ENCODE measurements at places on chromosomes 3 and 15.

GRCh38 chr15:28096411-28096669 is 2.8 kb downstream of the OCA2 start:
- DNase-seq: no peak

DNA sequence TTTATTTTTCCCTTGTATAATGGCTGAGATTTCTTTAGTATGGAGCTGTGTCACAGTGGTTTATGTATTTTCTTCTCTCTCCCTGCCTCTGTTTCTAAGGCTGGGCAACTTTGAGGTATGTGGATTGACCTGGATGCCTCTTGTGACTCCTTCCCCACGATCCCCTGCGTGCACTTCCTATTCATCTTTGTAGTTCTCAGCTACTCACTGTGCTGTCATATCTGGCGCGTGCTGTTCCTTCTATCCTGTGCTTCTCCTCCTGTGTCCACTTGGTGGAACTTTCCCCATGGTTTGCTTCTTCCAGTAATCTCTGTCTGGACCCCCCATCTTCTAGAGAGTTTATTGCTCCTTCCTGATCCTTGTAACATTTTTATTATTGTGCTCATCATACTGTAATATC is 97.3 kb downstream of the AKAP13 start:
- DNase-seq: no peak

DNA sequence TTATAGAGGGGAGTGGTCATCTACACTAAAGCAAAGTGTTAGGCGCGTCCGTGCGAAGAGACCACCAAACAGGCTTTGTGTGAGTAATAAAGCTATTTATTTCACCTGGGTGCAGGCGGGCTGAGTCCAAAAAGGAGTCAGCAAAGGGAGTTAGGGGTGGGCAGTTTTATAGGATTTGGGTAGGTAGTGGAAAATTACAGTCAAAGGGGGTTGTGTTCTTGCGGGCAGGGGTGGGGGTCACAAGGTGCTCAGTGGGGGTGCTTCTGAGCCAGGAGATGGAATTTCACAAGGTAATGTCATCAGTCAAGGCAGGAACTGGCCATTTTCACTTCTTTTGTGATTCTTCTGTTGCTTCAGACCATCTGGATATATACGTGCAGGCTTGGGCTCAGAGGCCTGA is 47.1 kb downstream of the OIP5 start:
- no peak for DNase-seq

- no peak for DNase-seq
Observed at GRCh38 chr3:95719481-95719880, 1094.9 kb upstream of the EPHA6 start.

- no peak for DNase-seq
Observed at GRCh38 chr3:124386996-124387595, 343.2 kb upstream of the UMPS start.

Measured in fibroblast of skin of left biceps (primary cell).